Non-pigmented ciliary epithelial cell (primary cell): ENCODE measurements at places on chromosomes 7 and 10.

DNA sequence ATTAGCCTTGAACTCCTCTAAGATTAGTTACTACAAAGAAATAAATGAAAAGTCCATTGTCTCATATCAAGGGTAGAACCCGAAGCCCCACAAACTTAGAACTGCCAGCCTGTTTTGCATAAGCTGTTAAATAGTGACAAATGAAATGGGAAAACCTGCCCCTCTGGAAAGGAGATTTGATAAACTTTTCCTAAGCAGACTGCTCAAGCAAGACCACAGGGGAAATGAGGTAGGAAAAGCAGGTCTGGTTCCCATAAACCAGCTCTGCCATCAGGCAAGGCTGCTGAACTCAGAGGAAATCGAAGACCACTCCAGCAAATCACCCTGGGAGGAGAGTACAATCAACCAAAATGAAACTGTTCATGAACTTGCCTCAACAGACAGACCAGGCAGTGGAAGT is 181.5 kb upstream of the AOAH start:
- no peak for DNase-seq

- no peak for DNase-seq
Measured at GRCh38 chr7:158863611-158864506, 7.5 kb downstream of the DYNC2I1 start.

DNA sequence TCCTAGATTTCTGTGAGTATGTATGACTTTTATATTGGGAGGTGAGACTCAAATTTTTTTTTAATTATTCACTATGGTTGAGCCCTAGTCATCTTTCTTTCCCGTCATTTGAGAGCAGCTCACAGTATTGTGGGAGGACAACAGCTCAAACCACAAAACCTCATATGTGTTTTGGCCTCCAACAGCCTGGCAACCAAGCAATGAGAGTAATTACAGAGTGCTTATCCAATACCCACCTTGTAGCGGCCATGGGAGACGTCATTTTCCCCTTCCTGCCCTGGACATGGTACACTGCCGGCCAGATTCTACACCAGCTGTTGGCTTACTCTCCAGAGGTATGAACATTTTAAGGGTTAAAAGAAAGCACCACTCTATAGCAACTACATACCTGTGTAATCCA is 49.1 kb downstream of the DOCK4 start:
- DNase-seq, result peak; percentile 81

GRCh38 chr7:102304668-102305067 is 18.0 kb downstream of the SH2B2 start:
- no peak for DNase-seq

DNA sequence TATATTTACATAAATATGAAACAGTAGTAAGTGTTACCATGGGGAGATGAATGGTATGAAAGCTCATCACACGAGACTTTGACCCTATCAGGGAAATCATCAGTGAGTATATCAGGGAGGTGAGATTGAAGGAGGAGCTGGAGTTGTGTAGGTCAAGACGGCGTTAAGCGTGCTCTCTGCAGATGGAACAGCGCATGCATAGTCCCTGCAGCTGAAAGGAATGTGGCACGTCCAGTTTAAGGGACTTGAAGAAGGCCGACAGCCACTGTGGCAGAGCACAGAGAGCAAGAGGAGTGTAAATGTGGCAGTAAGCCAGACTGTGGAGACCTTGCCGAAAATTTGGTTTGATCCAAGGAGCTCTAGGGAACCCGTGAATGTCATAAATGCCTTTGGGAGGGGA is 38.9 kb downstream of the POU6F2 start:
- no peak for DNase-seq

GRCh38 chr10:6751363-6751762 is 171.3 kb upstream of the PRKCQ start:
- DNase-seq, result no peak

GRCh38 chr10:119375574-119376272 is 166.8 kb downstream of the RGS10 start:
- no peak for DNase-seq
